ENCODE measurements at places on chromosomes 13 and 19.

- no peak for DNase-seq
Observed at GRCh38 chr13:58043971-58044370, 412.4 kb downstream of the PCDH17 start.

GRCh38 chr13:75581874-75582640 lies 32.5 kb downstream of the UCHL3 start:
- DNase-seq: peak; percentile 37

GRCh38 chr13:23959231-23959862 lies 62.0 kb upstream of the C1QTNF9B start:
- no peak for DNase-seq

- DNase-seq: no peak
Observed at GRCh38 chr19:5943623-5944022, 29.6 kb downstream of the CAPS start.

DNA sequence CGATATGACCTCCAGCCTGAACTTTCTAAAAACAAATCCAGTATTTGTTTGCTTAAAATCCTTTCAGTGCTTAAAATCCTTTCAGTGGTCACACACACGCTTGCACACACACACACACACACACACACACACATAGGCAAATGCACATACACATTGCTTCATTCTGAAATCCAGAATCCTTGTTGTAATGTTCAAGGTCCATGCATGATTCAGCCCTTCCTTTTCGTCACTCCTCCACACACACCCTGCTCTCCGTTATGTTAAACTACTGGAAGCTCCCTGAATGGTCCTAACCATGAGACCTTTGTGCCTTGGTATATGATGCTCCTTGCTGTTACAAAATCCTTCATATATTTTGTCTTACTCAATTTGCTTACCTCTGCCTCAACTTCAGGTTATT lies 44.9 kb downstream of the SERTM1 start:
- no peak for DNase-seq

DNA sequence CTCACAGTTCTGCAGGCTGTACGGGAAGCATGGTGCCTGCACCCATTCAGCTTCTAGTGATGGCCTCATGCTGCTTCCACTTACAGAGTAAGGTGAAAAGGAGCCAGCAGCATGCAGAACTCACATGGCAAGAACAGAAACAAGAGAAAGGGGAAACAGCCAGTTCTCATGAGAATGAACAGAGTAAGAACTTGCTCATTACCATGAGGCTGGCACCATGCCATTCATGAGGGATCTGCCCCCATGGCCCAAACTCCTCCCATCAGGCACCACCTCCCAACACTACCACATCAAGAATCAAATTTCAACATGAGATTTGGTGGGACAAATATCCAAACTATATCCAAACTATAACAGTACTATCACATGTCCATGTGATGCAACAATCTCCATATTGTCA lies 72.1 kb downstream of the KATNAL1 start:
- DNase-seq: no peak

DNA sequence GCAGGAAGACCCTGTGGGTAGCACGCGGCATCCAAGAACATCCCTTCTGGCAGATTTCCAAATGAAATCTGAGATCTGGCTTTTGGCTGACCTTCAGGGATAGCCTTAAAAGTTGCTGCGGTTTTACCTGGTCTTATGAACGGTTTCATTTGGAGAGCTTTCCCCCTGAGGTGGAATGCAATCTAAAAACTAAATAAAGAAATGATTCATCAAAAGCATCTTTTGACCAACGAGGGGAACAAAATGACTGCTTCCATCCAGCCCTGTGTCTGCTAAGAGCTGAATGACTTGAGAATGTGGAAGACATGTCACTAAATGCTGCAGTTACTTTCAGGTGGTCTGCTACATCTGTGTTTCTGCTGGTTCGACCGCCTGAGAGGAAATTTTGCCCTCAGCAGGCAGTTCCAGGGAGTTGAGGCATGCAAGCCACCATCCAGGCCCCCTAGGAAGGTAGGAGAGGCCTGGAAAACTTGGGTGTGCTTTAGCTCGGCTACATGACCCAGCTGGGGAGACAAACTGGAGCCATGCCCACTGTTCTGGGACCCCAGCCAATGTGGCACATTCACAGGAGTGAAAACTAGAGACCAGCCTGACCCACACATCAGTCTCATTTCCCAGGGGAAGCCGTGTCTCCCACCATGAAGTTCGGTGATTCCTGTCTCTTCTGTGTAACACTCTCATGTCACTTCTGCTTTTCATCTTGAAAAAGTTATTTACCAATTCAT lies 175.1 kb upstream of the KL start:
- DNase-seq: no peak

DNA sequence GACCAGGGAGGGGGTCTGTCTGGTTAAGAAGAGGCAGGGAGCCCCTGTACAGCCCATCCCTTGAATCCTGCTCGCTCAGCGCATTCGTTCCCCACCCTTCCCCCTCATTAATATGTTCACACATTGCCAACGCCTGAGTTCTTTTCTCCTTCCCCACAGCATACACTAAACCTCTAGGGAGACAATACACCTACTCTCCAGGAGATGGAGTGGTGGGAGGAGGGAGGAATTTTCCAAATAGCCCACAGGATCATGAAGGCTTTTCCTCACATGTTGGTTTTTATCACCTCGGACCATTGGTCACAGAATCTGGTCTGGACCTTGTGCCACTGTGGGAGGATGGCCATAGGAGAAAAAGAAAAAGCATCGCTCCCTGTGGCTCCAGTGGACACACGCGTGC lies 294.9 kb downstream of the SHISA2 start:
- no peak for DNase-seq

DNA sequence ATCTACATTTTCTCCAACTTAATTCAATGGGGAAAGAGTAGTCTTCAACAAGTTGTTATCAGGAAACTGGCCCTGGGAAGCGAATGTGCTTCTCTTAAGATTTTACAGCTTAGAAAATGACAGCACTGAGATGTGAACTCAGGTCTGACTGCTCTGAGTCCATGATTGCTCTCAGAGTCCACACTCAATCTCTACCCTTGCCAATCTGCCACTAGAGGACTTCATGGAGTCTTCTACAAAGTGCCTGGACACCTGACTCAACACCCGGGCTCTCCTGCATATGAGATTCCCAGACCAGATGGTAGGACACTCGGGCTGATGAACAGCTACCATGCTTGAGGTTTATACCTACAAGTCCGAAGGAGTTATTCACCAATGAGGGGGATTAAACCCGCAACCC lies 74.8 kb downstream of the ABCC4 start:
- DNase-seq: no peak

DNA sequence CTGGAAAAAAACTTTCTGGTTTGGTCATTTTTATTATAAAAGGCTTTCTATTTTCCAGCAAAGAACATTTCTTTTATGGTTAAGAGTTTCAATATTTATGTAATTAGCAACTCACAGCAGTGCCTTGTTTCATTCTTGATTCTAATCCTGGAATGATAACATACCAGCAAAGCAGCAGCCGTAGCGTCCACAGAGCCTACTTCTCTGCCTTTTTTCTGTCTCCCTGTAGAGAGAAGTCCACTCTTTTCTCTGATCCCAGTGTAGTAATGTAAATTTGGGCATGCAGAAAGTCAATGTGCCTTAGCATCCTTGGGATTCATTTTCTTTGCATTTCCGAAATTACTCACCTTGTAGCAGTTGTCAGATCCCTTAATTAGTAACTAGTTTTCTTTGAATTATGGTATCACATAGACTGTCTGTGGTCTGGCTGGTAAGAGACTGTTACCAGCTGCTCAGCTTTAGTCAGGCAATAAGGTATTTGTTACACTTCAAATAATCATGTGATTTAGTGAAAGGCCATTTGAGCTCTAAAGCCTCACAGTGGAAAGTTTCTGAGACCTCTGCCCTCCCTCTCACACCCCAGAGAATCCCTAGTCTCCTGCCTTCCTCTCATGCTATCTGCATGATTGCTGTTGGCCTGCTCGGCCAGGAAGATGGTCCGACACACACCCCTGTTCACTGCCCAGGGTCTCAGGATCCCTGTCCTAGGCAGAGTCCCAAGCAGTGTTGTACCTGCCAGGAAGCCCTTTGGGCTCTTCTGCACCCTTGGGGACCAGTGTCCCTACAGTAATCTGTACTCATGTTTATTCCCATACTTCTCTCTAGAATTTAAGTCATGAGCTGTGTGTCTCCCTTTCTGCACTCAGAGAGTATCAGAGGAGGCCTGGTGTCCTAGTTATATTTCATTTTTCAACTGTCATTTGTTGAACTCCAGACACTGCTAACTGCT lies 86.3 kb downstream of the LRCH1 start:
- no peak for DNase-seq

DNA sequence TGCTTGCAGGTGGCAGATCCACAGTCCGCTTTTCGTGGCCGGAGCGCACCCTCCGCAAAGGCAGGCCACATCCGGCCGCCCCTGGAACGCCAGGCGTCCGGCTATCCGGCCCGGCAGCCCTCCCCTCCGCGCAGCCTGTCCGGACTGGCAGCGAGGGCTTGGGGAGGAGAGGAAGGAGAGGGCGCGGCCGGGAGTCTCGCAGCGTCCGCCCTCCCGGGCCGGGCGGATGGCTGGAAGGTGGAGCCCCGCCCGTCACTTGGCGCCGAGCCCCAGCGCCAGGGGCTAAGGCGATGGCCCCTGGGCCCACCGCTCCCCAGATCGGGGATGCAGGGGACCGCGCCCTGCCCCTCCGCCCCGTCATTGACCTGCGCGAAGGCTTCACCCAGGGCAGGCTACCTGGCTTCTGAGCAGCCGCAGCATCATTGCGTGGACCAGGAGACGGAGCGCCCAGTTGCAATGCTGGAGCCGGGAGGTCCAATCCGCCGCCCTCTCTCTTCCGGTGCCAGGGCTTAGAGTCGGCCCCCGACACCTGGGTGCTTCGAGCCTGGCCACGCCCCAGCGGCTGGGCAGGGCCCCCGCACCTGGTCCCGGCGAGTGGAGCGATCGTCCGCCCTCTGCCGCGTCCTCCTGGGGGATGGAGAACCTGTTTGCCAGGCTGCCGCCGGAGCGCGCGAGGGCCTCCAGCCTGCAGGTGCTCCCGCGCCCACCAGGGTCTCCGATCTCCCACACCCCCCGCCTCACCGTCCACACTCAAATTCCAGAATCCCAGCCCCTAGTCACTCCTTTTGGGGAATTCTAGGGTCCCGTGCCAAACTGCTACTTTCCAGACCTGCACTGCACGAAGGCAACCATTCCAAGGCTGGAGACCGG lies at the start of gene FUT1:
Gene FUT1 (minus strand): TSS at position 146 of the 870 bp plus-strand sequence. CDS start 1,360 bp downstream, outside the sequence.
- DNase-seq: peak; percentile 82

- peak; percentile 45 for DNase-seq
Observed at GRCh38 chr19:39335168-39335548, 685 bp downstream of the GMFG start.

GRCh38 chr13:35817642-35818607 lies 313.3 kb downstream of the DCLK1 start:
- DNase-seq: no peak

DNA sequence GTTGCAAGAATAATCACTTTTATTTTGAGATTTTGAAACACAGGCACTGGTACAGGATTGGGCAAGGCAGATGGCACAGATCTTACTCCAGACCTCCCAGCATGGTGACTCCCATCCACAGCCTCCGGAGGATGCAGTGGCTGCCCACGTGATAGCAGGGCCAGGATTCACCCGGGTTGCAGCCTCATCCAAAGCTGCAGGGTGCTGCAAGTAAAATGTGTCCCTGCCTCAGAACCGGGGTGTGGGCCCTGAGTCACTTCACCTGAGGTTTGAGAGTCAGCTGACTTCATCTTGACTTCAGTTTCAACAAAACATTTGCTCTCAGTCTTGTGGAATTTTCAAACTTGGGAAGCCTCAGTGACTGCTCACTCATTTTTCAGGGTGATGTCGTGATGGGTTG lies 201.9 kb downstream of the FGF9 start:
- no peak for DNase-seq

DNA sequence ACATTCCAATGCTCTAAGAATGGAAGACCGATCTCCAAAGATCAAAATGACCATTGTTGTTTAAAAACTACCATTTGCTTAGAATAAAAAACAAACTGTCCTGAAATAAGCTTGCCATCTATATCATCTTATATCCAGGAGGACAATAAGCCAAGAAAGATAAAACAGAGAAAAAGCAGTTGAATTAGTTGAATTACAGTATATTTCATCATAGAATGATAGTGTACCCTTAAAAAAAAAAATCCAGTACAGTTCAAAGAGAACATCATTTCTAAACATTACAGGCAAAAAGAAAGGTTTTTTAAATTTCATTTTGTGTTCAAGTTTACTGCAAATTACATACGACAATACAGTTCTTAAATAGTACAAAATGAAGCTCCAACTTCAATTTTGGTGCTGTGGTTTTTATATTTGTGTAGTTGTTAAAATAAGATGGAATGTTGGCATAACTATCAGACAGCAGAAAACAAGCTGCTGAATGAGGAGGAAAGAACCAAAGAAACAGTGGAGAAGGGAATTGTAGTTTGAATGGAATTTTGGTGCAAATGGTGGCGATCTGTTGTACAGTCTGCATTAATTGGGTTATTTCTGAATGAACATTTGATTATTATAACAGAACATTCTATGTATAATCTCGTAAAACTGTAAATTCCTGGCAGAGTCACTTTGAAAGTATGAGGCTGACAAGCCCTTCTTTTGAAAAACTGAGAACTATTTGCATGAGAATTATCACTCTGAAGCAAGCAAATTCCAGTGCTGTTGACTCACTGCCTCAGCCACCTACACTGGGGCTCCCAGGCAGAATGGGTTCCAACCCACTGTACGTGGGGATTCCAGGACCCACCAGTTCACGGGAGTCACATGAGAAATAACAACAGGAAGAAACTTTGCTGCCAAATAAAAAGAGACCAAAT lies 37.7 kb downstream of the LHFPL6 start:
- peak; percentile 93 for DNase-seq

GRCh38 chr19:37997911-37998344 lies 90.9 kb downstream of the SIPA1L3 start:
- peak; percentile 77 for DNase-seq

- peak; percentile 95 for DNase-seq
Observed at GRCh38 chr19:54191011-54191810, at the start of gene TSEN34. Gene TSEN34, plus strand, starts transcription at chr19:54191308. Its CDS starts 57 bp downstream, at chr19:54191365.

DNA sequence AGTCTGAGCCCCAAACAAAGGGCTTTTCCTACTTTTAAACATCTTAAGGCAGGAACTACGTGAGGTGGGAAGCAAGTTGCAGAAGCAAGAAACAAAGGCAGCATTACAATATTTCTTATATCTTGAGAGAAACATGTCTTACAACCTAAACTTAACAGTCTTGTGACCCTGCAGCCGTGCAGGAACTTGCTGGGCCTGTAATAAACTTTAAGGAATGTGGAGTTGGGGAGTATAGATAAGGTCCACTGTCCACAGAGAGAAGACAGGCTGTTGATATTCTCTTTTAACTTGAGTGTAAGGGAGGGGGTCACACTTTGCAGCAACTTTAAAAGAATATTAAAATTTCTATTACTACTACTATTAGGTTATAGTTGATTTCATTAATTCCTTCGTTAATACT lies 214.6 kb upstream of the HTR2A start:
- no peak for DNase-seq

- DNase-seq: no peak
Observed at GRCh38 chr13:89832827-89833226, 1514.7 kb upstream of the MIR17HG start.

Measured in osteoblast (primary cell).